ENCODE measurements at places on chromosomes 4 and X. TPM values are rescaled to one million over a fixed set of nuclear protein-coding genes. Genes with fewer than 3 reads are reported as not detected.

Gene MID1IP1
- total RNA-seq: 25.1 TPM

Gene F9
- not detected for total RNA-seq

Gene ALPK1
- total RNA-seq: 5.5 TPM

Gene FGB
- total RNA-seq: not detected

Gene SPANXA1
- total RNA-seq: not detected

Gene TCEAL7
- total RNA-seq: 10.5 TPM

Gene KLHL5
- 64.2 TPM for total RNA-seq

Gene FAM149A
- 0.20 TPM for total RNA-seq

Gene XAGE2
- total RNA-seq: not detected

Gene SRPX
- total RNA-seq: 104 TPM

Gene BEX4
- total RNA-seq: 30.3 TPM

Gene SSX1
- not detected for total RNA-seq

Gene BCLAF3
- total RNA-seq: 5.1 TPM

Data from endothelial cell of umbilical vein (primary cell).